ENCODE measurements at places on chromosomes 4 and X. TPM values are rescaled to one million over a fixed set of nuclear protein-coding genes. Genes with fewer than 3 reads are reported as not detected.

DNA sequence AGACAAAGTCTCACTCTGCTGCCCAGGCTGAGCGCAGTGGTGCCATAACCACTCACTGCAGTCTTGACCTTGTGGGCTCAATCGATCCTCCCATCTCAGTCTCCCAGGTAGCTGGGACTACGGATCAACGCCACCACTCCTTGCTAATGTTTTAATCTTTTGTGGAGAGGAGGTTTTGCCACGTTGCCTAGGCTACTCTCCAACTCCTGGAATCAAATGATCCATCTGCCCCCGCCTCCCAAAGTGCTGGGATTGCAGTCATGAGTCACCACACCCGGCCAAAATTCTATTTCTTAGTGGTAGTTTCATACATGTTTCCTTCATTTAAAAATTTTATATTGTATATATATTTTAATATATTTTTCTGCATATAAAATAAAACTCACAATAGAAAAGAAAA is 125.8 kb upstream of the CLNK start:
- DNase-seq: no peak

DNA sequence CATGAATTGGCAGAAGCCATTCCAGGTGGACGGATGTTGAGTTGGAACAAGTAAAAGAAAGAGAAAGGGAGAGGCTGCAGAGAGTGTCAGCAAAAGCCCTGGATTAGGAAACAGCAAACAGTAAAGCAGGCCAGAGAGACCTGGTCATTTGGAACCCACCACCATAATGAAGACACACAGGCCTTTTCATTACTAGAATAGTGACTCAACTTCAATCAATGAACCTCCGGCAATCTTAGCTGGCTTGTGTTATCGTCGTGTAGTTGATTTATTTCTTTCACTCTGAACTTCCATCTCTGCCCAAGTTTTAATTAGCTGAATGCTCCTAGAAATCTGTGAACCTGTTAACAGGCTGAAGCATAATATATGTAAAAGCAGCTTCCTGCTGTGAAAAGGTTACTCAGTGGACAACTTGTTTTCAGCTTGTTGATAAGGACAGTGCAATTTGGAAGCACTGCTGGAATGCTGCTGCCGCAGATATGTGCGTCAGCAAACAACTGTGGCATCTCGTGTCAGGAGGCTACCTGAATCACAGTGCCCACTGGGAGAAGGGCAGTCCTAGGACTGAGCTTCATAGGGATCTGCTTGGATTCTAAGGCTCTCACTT is 68.8 kb downstream of the SPANXN4 start:
- no peak for DNase-seq

- DNase-seq: no peak
Observed at GRCh38 chr4:166065324-166065723, 192.3 kb downstream of the TLL1 start.

DNA sequence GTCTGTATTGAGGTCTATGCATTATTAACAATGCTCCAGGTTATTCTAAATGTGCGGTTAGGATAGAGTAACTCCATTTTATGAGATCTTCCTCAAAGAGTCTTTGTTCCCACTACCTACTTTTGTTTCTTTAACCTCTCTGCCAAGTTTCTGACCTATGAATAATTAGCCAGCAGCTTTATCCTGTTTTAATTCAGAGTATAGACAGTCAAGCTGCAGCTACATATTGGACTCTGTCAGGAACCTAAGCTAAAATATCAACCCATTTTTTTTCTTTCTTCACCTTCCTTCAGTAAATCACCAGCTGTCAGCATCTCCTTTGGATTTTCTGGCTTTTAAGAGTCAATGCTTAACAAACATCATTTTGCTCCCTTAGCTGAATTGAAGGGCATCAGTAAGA is 72.3 kb downstream of the TMEM47 start:
- DNase-seq: no peak

Gene RAB33B
- total RNA-seq: 59.9 TPM

Gene AMBN
- 7.9 TPM for total RNA-seq
